ENCODE measurements at places on chromosomes 13 and 19.

DNA sequence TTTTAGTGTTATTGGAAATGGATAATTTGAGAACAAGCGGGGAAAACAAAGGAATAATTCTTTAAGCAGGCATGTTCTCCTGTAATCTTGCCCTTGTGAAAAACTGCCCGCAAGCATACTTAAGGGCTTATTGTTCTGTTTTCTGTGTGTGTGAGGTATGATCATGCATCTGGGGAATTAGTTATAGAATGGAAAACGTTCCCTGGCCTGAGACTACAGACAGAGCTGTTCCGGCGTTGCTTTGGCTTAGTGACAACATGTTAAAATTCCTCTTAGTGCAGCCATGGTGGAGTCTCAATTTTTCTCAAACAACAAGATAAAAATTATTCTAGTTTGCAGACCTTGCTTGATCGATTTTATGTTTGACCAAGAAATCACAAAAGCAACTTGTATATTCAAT, 560.2 kb upstream of the SPRY2 start:
- no peak for DNase-seq

DNA sequence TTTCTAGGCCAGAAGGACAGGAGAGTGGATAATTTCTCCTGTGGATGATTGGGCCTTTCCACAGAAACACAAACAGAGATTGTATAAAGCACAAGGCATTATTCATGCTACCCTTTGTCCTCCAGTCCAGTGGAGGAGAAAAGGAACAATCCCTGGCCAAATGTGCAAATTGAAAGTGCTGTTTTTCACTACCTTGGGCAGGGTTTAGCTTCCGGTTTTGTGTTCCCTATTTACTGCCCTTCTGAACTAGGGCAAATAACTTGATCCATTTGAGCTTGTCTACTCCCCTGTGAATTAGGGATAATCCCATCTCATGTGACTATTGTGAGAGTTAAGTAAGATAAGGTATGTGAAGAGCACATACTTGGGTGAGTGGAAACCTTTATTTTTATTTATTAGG, 13.3 kb downstream of the PDX1 start:
- no peak for DNase-seq

GRCh38 chr13:65479692-65480091, 1750.4 kb downstream of the PCDH9 start:
- no peak for DNase-seq

DNA sequence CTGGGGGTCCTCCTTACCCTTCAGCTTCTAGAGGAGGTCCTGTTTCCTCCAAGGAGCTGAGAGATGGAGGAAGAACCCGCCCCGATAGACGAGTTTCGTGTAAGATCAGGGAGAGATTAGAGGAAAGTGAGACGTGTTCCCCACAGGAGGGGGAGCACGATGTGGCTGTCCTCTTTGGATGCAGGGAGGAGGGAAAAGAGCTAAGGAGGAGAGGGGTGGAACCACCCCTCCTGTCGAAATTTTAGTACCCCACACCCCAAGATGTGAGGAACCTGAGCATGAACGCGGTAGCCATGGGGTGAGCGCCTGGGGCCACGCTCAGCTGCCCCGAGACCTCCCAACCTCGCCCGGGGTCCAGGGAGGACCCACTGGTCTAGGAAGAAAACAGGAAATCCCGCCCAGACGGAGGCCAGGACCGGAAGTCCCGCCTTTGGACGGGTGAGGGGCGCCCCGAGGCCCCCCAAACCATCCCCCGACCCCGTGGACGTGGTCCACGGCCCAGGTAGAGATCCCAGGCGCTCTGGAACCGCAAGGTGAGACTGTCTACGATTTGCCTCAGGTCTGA, 1.2 kb downstream of the AKT1S1 start:
- DNase-seq, result peak; percentile 59

- DNase-seq, result no peak
These were observed 10.5 kb downstream of the KLF5 start for GRCh38 chr13:73069206-73069805.

GRCh38 chr13:49444524-49445395, 686 bp downstream of the SETDB2 start:
- DNase-seq, result peak; percentile 24

DNA sequence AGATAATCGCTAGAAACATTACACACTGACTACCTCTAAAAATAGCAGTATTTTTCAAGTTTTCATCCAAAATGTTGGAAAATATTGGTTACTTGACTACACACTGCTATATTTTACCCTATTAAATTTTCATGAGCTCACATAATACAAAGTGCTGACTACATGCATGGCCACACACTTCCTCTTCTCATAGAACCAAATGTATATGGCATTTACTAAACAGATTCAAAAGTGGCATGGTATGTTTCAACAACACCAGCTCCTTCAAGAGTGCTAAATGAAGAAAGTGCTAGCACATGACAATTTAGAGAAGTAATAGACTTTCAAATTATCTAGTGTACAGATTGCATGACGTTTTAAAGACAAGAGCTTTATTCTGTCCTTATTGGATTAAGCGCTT, 780.4 kb upstream of the SLITRK6 start:
- no peak for DNase-seq

DNA sequence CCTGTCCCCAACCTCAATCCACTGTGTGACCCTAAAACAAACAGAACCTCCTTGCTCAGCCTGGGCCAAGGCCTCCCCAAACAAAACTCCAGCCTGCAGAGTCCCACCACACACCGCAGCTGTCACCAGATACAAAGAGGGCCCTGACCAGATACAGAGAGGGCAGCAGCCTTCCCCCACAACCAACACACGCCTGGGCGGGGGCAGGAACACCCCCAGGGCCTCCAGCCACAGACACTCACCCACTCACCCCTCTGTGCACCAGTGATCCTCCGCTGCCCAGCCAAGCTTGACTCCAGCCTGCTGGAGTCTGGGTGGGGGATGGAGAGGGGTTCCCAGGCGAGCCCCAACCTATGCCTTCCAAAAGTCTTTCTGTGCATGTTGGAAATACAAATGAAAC, 5.9 kb upstream of the CIRBP start:
- DNase-seq, result no peak

GRCh38 chr19:35703343-35703742, 1.0 kb upstream of the ZBTB32 start:
- DNase-seq, result no peak

DNA sequence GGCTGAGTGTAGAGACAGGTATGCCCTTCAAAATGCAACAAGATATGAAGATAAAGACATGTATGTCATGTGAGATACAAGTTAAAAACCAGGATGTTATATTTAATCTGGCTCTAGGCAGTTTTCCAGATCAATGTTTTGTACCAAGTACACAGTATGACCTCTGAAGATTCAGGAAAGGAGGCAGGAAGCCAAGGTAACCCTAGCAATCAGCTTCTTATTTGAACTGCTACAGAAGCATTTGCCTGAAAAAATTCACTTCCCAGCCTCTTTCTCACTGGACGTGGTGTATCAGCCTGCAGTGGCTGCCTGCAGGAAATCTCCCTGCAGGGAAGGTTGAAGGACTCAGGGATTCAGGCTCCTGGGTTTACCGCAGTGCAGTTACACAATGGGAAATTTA, 24.1 kb downstream of the OLFM4 start:
- no peak for DNase-seq

GRCh38 chr13:100098445-100099116, 9.7 kb downstream of the PCCA start:
- DNase-seq, result no peak

DNA sequence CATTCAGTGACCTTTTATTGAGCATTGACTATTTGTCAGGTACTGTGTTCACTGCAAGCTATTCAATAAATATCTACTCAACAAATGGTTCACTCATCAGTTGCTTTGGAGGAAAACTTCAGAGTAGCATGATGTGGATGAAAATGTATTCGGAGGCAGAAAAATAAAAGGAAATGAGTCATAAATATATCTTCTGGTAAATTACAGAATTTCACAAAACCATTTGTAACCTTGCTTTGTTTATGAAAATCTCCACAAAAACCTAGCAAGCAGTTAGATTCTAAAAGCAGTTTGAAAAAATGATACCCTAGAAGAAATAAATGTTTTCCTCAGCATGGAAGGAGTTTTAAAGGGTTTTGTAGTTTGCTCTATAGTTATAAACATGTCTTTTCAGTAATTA, 399.6 kb downstream of the LMO7 start:
- no peak for DNase-seq

- DNase-seq, result peak; percentile 28
These were observed 8.2 kb downstream of the RASGRP4 start for GRCh38 chr19:38417544-38418506.

- DNase-seq, result no peak
These were observed 205.9 kb upstream of the MIR17HG start for GRCh38 chr13:91141543-91142061.

Measured in activated CD4-positive, CD25-positive, alpha-beta regulatory T cell (primary cell).